ENCODE measurements at places on chromosomes 7 and 10.

DNA sequence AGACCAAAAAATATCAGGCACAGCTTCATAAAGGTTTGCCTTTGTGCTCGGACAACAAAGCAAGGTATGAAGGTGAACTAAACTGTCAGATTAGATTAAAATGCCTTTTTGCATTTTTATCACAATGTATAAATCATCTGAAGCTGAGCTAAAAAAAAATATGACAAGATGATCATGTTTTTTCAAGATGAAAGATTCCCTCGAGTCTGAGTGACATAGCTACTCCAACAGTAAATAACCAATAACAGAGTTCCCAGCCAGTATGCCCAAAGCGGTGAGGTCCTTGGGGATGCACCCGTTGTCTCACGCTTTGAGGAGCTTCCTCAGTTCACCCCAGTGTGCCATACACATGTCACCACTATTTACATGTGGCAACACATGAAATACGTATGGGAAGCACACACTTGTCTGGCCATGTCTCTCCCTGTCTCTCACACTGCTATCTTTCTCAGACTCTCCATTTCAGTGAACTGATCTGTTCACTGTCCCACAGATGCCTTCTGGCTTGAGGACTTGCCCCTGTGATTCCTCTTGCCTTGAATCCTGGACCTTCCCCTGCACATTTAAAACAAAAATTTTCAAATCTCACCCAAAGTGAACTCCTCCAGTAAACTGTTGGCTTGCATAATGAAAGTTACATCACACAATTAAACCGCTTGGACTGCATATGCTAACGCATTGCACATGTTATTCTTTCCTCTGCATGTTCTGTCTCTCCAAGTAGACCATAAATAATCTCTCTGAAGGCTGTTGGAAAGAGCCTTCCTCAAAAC is 2.6 kb upstream of the PIK3CG start:
- DNase-seq: no peak

DNA sequence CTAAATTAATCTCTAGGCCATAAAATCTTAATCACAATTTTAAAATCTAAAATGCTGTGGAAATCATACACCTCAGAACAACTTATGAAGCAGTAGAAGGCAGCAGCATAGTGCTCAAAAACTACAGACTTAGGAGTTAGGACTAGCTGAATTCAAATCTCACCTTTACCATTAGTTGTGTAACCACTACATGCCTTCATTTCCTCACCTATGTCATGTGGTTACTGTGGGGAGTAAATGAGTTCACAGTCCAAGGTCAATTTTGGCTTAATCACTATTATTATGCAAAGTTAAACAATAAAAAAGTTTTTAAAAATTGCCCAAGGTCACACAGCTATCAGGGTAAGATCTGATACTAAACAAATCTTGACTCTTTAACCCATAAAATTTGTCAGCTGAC is 37.0 kb downstream of the SNX13 start:
- no peak for DNase-seq

DNA sequence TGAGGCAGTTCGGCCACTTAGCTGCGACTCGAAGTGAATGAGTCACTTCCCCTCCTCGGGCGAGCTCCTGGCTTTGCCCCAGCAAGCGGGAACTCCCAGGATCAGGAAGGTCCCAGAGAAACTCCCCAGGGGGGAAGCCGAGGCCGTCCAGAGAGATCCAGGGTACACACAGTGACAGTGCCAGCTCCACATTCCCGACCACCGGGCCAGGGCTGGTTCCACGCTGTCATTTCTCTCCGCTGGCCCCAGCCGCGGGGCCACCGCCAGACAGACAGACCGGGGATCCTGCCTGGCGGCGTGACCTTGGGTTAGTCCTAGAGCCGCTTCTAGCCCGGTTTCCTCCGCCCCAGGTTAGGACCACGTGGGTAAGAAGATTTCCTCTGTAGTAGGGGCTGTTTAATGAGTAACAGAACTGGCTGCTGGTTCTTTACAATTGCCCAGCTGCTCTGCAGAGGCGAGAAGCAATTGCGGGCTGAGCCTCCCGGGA is 463 bp upstream of the UPP1 start:
- DNase-seq: no peak

DNA sequence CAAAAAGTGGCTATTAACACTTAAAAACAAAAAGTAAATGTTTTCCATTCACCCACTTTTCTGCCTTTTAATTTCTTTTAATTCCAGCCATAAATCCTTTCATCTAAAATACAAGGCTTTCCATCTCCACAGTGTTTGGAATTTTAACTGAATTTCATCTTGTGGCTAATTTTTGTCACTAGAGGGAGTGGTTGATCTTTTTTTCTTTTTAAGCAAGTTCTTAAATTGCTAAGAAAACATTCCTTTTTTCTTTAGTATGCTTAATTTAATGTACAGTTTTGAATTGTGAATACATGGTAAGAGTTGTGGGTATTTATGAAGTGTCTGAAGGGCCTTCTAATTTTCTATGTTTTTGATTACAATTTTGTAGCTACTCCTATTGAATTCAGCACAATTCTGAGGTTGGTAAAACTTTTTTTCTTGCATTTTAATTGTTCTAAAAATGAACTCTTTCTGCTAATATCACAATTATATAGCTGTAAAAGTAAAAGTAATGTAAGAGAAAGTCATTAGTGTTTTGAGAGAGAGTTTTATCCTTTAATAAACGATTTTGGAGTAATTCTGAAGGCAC is 54.9 kb upstream of the ANK3 start:
- no peak for DNase-seq

DNA sequence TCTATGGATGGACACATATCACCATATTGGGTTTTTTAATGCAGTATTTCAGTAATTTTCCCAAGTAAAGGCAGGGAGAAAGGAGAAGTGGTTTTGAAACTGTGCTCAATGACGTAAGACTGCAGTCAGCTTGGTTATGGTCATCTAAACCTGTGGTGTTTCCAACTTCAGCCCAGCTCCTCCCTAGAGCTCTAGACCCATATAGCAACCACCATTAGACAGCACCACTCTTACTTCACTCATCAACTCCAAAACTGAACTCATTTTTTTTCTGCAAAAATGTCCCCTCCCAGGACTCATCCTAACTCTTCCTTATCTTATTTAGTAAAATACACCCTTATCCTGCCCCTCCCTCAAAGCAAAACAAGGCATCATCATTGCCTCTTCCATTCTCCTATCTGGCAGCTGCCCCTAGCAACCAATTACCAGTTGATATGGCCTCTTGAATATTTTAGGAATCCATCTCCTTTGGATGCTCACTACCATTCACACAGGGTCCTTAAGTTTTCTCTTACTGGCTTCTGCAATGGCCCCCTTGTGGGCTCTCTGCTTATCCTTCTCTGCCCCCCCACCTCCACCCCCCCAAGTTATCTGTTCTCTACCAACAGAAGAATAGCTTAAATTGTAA is 1.5 kb upstream of the RALA start:
- no peak for DNase-seq

DNA sequence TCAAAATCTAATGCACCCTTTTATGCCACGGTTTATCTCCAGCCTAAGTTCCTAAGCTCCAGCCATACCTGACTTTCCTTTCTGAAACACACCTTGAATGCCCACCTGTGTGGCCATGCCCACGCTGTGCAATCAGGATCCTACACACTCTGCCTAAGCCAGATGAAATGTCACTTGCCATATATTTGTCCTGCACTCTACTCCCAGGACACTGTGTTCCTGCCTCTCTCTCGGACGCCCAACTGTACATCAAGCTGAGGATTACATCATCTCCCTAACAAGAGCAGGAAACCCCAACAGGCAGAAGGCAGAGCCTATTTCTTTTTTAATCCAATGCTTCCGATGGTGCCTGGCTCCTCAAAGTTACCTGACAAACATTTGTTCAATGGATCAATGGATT is 214.6 kb downstream of the SFMBT2 start:
- DNase-seq: no peak

DNA sequence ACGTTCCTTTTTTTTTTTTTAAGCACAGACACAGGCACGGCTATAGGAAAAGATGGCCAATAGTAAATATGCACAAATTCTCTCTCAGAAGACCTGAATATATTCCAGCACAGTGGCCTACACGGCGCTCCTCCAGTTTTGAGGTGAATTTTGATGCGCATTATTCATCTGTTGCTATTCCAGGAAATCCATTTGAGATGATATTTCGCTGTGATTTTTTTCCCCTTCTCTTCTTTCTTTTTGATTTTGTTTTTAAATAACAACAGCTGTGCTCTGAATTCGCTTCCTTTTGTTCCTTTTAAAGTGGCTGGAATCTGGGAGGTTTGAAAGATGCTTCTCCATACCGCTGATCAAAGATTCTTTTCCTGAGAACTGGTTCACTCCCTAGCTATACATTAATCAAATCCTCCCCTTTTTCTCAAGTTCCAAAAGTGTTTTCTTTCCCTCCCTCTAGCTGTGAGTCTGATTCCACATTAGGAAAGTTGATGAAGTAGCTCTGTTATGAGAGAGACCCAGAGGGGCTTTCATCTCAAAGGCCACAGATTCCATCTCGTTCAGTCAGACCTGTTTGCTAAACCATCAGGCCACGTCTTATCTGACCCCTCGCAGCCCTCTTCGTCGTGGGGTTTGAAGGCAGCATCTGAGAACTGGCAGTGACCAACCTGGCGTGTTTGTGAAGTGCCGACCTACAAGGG is 602.7 kb upstream of the NRP1 start:
- DNase-seq: no peak

- no peak for DNase-seq
Measured at GRCh38 chr10:12974078-12974477, 27.4 kb downstream of the CCDC3 start.

DNA sequence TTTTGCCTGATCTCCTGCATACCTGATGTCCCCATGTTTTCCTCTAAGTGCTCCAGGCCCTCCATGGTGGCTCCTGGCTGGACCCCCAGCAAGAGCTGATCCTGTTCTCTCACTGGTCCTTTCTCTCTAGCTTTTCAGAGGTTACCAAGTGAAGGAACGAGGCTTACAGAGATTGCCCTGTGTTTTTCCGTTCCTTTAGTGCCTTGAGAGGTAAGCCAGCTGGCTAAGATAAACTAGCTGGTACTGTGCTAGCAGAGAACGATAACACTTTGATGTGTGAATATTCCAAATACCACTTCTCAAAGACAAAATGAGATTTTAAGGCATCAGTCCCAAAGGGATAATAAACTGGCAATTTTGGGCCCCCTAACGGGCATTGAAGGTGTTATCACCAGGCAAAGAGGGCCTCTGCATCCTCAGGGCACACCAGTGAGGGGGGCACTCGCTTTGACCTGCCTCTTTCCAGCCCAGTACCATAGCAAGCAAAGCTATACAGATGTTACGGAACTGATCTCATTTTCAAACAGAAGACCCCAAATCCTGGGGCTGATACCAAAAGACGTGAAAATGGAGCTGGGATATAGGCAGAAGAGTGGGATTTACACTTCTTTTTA is 8.4 kb upstream of the CCNY start:
- DNase-seq: no peak

DNA sequence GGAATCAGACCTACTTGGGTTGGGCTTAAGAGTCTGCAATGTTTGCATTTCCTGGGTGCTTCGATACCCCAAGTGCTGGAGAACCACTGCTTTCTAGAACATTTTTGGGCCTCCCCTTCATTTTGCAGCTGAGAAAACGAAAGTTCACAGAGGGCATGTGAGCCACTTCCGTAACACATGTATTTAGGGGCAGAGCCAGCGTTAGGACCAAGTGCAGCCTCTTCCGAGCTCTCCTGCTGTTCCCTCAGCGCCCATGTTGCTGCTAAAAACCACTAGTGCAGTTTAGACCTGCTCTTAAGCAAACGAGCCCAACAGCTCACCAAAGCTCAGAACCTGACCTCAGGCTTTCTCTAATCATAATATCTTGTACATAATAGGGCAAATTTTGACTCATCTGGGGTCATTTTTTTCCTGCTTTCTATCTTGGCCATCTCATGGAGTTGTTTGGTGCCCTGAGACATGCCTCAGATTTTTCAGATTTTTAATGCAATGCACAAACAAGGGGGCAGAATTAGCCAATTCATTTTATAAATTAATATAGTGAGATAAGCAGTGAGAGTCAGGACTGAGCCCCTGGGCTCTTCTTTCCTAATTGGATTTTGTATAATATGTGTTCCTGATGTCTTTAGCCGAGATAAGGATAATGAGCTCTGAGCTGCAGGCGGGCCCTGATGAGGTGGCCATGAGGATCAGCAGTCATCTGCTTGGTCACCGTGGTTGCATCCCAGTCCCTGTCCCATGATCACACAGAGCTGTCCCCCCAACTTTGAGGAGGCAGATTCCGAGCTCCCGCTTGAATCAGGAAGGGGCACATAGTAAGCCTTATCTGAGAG is 12.9 kb downstream of the BAG3 start:
- DNase-seq: no peak

DNA sequence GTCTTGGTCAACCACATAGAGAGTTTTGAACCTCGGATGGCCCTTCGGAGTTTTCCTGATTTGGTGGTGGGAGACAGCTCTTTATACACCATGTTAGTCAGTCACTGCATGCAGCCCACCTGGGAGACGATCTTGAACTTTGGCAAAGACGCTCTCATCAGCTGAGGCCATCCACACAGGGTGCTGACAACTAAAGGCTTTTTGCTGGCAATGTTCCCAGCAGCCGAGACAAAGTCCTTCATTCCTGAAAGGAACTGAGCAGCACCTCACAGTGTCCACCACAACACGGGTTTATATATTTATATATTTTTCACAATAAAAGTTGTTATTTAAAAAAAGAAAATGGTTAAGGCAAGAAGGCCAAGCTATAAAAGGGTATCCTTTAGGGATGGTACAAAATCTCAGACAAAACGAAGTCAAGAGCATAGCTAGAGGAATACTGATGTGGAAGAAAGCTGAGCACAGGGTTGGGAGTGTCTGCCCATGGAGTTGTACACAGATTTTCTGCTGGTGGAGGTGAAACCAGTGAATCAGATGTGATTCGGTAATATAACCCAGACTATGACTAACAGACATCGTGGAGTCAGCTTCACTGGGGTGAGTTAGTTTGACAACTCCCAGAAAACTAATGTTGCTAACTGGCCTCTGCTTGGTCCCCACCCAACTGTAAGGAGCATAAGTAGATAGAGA is 27.4 kb upstream of the CAPZA2 start:
- DNase-seq: no peak

DNA sequence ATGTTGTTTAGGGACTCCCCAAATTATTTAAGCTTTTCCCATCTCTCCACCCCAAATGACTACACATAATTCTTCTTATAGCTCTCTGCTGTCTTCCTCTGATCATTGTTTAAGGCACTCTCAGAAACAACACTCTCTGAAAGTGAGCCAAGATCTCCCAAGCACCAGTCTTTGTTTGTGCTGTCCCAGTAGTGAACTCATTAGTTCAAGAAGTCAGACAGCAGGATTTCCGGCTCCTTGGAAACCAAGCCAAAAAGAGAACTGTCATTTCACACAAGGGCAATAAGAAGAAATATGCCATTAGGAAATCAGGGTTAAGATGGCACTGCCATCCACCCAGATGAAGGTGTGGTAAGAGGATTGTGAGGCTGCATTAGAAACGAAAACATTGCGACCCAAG is 83.1 kb downstream of the FZD1 start:
- no peak for DNase-seq
